ENCODE measurements at places on chromosomes 11 and 22.

DNA sequence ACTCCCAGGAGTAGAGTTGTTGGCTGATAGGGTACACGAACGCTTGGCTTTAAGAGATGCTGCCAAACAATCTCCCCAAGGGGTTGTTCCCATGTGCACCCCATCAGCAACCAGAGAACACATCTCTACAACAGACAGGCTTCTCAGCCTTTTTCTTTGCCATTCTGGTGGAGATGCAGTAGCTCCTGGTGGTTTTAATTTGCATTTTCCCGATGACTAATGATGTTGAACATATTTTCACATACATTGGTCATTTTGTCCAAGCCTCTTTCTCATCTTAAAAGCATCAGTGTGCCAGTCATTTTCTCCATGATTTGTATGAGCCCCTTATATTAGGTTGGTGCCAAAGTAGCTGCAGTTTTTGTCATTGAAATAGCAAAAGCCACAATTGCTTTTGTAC, 21.8 kb downstream of the DHCR7 start:
- no peak for DNase-seq

GRCh38 chr11:86670911-86671310, 1.5 kb downstream of the ME3 start:
- DNase-seq = no peak

DNA sequence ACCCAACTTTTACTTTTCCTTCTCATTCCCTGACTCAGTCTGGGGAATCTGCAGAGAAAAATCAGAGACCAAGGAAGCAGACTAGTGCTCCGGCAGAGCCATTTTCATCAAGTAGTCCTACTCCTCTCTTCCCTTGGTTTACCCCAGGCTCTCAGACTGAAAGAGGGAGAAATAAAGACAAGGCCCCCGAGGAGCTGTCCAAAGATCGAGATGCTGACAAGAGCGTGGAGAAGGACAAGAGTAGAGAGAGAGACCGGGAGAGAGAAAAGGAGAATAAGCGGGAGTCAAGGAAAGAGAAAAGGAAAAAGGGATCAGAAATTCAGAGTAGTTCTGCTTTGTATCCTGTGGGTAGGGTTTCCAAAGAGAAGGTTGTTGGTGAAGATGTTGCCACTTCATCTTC, 37.2 kb downstream of the KMT2A start:
- DNase-seq = no peak

DNA sequence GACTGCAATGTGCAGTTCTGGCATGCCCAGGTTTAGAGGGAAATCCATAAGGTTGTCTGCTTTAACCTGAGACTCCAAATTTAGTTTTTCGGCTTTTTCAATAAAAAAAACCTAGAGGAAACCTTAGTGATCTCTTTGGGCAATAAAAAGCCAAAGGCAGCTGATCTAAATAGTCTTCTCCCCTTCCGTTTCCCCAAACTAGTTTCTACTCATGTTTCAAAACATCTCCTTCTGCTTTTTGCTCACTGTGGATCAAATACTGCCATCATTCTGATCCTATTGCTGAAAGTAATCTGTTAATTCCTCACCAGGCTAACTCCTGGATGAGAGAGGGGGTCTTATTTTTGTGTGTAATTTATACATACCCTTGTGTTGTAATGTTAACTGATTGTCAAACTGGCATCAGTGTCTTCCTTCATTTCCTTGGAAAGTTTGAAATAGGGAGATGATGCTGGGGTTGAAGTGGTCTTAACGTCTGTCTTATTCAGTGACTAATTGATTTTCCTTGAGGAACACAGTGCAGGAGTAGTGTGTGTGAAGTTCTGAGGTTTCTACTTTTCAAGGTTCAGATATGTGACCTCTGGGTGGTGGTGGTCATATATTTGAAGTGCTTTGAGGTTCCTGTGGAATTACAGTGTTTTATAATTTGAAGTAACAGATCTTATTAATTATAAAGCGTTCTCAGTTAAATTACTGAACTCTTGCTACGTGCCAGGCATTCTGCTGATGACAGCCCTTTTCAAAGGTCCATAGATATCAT, 55.0 kb downstream of the ARHGAP42 start:
- DNase-seq = no peak

DNA sequence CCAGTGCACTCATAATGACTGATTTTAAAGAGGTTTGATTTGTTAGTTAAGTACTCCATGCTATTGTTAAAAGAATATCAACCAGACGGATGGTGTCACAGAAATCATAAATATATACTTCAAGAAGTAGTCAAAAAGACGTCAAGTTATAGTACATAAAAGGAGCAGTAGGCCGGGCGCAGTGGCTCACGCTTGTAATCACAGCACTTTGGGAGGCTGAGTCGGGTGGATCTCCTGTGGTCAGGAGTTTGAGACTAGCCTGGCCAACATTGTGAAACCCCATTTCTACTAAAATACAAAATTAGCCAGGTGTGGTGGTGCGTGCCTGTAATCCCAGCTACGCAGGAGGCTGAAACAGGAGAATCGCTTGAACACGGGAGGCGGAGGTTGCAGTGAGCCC, 721.7 kb downstream of the JRKL start:
- no peak for DNase-seq

Data from activated naive CD4-positive, alpha-beta T cell treated with anti-CD3 and anti-CD28 coated beads, Interleukin-2, amount 50 U/mL, for 72 hours (primary cell).